Right renal pelvis (tissue), 4 donors: ENCODE measurements at places on chromosomes 1 and 21.

GRCh38 chr1:225450491-225451191 lies 22.8 kb upstream of the LBR start:
- DNase-seq: no peak

- DNase-seq: no peak
Measured at GRCh38 chr1:8878448-8878697, at the start of gene ENO1. Gene ENO1, minus strand, starts transcription at chr1:8878686. Its CDS starts 3,778 bp downstream, at chr1:8874908.

DNA sequence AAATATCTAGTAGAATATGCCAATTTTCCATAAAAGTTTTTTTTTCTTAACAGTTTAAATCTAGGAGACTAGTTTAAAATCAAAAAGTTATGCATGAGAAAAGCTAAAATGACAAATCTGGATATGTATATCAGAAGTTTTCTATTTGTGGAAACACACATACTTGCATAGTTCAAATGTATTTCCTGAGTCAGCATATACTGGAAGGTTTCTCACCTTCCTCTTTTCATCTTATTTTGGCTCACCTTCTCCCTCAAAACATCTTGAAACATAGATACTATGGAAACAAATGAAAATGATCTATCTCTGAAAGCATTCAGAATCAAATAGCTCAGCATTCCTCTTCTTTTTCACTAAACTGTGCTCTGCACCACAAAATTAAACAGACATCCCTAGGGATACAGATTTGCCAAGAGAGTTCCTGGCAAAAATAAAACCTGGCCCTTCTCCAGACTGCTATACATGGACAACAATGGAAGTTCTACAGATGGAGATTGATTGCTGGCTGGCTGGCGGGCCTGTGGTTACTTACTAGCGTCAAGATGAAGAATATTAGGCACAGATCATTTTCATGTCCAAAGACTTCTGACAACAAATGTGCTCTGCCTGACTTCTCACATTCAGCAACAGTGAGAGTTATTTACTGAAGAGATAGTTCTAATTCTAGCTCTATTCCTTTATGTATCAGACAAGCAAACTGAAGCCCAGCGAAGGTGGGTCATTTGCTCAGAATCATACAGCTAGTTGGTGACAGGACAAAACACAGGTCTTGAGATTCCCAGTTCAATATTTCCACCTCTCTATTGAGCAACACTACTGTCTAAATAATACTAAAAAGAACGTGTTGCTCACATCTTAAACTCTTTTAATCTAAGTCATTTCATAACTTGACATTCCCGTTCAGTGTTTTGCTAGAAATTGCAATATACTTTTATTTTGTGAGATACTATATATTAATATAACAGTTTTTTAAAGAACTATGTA lies 26.6 kb downstream of the DIPK1A start:
- DNase-seq: no peak

- no peak for DNase-seq
Measured at GRCh38 chr1:150512846-150513245, 2.7 kb upstream of the FALEC start.

GRCh38 chr1:55235722-55236121 lies 20.6 kb upstream of the USP24 start:
- no peak for DNase-seq

- no peak for DNase-seq
Measured at GRCh38 chr21:38392661-38393060, 105.6 kb downstream of the ERG start.

GRCh38 chr1:6316240-6317097 lies 55.6 kb upstream of the GPR153 start:
- DNase-seq: no peak

DNA sequence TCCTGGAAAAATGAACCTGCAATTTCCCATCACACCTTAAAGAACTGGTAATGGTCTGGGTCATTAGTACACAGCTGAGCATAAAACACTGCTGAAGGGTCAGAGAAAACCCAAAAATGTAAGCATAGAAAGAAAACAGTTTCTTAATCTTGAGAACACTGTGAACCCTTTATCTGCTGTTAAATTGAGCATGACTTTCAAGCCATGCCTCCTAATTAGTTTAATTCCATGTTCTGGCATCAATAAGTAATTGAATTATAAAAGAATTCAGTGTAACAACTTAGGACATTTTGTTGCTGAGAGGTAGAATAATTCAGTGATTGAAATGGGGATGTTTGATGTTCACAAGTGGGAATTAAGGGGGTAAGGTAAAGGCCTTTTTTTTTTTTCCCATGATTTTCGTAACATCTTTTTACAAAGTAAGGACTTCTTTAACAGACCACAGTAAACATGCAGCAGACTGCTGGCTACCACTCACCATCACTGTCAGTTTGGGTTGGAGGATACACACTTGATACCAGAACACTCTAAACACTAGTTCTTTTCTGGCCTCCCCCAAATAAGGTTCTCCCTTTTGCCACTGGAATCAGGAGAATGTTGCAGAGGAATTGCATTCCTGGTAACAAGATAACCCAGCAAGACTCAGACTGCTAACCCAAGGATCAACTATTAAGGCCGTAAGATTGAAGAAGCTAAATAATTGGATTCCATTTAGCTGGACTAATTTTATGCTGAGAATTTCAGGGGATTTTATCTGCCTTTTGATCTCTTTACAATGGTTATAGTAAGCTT lies 3.0 kb downstream of the RWDD3 start:
- no peak for DNase-seq

DNA sequence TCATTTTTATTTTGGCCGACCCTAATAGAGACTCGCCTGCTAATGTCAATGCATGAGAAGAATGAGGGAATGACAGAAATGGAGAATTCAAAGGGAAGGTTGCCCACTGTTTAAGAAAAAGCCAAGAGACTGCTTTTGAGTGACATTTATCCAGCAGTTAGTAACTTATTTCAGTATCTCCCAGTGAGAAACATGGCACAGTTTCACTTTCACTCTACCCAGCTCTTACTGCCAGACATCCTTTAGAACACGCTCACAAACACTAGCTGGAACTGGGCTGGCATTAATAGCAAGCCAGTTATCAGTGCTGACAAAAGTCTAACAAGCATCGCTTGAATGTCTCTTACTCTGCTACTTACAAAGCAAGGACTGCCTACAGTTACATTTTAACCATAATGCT lies 8.5 kb downstream of the GGPS1 start:
- no peak for DNase-seq

DNA sequence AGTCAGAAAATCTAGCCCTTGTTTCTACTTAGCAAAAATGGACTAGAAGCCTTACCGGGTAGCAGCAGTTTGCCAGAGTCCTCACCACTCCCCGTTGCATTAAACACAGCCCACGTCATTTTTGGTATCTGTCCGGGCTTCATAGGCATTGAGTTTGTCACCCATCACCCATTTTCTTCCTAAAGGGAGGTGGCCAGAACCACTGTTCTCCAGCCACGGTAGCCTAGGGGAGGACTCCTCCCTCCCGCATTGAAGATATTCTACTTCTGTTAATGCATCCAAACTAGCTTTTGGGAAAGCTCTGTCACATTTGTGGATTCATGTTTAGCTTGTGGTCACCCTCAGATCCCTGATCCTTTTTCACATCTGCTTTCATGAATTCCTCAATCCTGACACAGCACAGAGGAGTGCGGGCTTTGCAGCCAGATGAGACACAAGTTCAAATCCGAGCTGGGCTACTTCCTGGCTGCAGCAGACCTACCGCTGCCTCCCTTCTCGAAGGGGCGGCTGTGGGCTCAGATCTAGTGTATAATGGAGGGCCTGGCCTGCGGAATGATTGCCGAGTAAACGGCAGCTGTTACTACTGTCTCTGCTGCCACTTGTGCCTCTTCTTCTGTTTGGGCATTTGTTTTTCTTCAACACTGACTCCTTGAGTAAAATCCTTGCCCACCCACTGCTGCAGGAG lies 63.2 kb upstream of the EFHD2 start:
- no peak for DNase-seq

- no peak for DNase-seq
Measured at GRCh38 chr1:92504291-92505014, 17.7 kb upstream of the GFI1 start.

DNA sequence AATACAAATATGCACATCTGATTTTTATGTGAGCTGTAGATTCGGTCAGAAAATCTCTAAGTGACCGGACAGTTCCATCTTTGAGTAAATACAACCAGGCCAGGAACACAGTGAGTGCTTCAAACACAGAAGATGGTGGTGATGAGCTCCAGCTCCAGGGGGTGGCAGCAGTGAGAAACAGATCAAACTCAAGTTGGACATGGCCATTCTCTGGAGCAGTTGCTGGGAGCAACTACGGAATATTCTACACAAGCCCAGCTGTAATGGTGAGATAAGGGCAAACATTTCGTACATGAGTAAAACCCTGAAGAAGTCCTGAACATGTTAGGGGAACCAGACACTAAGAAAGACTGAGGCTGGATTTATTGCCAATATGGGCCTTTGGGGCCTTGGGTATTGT lies 100.7 kb downstream of the BARHL2 start:
- no peak for DNase-seq

DNA sequence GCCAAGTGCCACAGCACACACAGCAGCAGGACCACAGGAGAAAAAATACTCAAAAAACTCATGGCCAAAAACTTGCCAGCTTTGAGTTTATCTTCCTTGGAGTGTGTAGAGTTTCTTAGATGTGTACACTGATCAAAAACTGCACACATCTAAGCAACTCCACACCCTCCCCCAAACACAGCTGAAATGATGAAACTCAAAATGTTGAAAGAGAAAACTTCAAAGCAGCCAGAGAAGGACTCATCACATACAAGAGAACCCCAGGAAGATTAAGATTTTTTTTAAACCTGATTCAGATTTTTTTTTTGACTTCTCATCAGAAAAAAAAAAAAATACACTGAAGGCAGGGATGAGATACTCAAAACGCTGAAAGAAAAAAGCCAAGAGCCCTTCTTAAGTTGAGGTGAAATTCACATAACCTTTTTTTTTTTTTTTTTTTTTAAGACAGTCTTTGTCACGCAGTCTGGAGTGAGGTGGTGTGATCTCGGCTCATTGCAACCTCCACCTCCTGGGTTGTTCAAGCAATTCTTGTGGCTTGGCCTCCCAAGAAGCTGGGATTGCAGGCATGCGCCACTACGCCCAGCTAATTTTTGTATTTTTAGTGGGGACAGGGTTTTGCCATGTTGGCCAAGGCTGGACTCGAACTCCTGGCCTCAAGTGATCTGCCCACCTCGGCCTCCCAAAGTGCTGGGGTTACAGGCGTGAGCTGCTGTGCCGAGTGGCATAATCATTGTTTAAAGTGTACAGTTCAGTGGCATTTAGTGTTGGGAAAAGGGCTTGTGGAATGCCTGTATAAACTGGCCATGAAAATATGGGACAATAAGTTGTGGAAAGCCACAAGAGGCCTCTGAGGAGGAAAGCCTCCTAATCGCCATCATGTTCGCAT lies 20.9 kb upstream of the PDXK start:
- DNase-seq: no peak

GRCh38 chr1:12148160-12148957 lies 18.4 kb upstream of the TNFRSF1B start:
- DNase-seq: no peak

DNA sequence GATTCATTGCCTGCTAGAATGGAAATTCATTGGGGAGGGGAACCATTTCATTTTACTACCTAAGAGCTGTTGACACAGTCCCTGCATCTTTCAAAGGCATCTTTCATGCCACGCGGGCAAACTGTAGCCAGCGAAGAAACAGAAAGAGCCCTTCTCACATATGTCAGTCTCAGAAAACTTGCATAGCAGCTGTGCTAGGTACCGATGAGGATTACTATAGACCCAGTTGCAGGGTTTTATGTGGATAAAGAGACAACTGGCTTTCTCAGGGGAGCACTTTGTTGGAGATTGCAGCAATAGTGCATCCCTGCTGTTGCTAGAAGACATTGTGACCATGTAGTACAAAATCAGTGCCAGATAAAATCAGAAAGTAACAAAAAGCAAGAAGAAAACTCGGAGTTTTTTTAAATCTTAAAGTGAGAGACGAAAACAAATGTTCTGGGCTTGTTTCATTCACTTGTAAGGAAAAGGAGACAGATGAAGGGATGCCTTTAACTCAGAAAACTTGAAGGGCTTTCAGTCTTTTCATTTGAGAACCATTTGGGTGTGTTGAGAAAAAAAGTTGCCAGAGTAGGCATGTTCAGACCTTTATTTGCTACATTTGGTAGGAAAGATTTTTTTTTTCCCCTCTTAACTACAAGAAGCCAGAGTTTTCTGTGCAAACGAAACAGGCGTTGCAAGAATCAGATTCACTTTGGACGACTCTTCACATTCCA lies 804.1 kb downstream of the USP25 start:
- DNase-seq: no peak

- no peak for DNase-seq
Measured at GRCh38 chr1:223244366-223245103, 101.5 kb upstream of the TLR5 start.

DNA sequence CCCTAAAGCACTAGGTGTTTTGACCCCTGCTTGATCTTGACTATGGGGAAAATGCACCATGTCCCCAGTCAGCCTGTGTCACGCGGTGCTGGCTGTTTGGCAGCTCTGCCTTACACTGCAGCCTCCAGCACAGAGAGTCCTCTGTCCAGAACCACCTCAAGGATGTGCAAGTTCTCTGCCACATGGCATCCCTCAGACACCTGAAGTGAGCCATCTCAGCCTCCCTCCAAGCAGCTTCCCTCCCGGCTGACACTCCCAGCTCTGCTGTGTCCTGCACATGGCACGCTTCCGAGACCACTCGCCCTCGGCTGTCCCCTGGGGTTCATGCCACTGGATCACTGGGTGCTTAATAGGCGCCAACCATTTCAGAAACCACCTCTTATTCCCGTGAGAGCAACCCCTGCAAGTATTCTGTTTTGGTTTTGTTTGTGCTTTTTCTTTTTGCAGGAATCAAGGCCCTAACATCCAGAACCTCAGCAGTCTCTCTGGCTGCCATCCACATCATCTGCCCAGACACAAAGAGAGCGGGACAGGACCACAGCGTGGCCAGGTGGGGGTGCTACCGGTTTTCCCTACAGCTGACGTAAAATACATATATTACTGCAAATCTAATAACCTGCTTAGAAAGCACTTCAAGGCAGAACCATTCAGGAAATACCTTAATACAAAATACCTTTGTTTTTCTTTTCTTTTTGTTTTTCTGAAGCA lies 45.7 kb downstream of the CAPZB start:
- DNase-seq: no peak

- no peak for DNase-seq
Measured at GRCh38 chr1:76759950-76760349, 107.3 kb upstream of the ST6GALNAC5 start.

DNA sequence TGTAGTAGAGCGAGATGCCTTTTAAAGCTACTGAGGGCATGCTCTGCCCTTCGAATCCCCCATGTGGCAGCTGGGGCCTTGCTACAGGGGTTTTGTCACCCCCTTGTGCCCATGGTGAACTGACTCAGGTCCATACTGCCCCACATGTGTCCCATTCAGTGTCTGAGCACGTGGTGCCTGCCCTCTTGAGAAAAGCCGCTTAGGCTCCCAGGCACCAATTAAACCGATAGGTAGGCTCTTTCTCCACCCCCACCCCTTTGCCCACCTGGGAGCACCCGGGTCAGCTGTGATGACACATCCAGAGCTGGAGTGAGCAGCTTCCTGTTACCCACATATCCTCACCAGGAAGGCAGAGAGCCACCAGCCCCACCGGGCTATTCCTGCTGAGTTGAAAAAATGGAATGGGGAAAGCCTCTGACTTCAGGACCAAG lies 30.5 kb downstream of the TMCC2 start:
- DNase-seq: no peak
